Activated naive CD4-positive, alpha-beta T cell treated with anti-CD3 and anti-CD28 coated beads for 36 hours (primary cell): ENCODE measurements at places on chromosomes 13 and 19. TPM values are rescaled to one million over a fixed set of nuclear protein-coding genes. Genes with fewer than 3 reads are reported as not detected.

GRCh38 chr19:55014714-55015113, 23.4 kb downstream of the GP6 start:
- DNase-seq = peak; percentile 7

DNA sequence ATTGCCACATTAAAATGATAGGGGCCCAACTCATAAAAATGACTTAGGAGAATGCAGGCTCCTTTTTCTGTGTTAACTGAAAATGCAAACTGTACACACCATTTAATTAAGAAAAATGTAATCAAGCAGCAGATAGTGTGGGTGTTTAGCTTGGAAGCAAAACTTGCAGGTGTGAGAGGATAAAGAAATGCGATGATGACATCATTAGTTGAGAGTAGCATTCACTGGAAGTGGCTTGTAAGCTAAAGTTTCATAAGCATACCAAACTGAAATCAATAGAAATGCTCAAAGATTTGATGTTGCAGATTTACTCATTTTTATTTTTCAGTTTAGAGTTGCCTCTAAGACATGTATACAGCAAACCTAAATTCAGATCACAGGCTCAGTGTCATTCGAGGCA, 86.6 kb downstream of the PRR20E start:
- no peak for DNase-seq

DNA sequence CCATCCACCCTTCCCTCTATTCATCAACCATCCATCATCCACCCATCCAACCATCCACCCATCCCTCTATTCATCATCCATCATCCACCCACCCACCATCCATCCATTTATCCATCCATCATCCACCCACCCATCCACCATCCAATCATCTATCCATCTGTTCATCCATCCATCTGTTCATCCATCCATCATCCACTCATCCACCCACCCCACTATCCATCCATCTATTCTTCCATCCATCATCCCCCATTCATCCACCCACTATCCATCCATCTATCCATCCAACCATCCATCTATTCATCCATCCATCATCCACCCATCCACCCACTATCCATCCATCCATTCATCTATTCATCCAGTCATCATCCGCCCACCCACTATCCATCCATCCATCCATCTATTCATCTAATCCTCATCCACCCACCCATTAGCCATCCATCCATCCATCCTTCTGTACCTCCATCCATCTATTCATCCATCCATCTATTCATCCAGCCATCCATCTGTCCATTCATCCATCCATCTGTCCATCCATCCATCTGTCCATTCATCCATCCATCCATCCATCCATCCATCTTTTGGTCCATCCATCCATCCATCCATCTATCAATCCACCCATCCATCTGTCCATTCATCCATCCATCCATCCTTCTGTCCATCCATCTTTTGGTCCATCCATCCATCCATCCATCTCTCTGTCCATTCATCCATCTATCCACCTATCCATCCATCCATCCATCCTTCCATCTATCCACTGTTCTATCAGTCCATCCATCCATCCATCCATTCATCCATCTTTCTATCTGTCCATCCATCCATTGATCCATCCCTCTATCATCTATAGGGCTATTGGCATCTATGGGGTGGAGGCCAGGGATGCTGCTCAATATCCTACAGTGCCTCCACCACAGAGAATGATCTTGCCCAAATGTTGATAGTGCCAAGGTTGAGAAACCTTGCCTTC, 47.5 kb downstream of the CPAMD8 start:
- no peak for DNase-seq

- no peak for DNase-seq
Measured at GRCh38 chr13:68292601-68293000, 1062.5 kb upstream of the PCDH9 start.

DNA sequence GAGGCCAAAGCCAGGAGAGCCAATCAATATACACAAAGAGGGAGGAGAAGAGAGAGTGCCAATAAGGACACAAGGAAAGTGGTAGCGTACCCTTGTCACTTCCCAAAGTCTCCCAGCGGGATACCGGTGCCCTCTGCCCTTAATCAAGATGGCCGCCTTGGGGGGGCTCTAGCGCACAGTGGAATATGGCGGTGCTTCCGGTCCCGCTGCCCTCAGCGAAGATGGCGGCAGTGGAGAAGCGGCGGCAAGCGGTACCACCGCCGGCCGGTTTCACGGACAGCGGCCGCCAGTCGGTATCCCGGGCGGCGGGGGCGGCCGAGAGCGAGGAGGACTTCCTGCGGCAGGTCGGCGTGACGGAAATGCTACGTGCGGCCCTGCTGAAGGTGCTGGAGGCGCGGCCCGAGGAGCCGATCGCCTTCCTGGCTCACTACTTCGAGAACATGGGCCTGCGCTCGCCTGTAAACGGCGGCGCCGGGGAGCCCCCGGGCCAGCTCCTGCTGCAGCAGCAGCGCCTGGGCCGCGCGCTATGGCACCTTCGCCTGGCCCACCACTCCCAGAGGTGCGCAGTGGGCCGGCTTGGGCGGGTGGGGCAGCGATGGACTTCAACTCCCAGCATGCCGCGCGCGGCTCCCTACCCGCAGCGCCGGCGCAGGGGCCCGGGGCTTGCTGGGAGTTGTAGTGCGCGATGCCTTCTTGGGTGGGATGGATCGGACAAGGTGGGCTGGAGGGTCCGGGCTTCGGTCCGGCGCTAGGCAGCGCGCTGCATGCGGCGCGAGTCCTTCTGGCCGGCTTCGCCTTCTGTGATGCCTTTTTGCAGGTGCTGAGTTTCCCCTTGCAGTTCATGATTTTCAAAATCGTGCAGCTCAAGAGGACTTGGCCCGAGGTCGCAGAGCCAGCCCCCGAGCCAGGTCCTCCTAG, at the start of gene TPGS1:
TSS of gene TPGS1 (plus strand) at position 212 of the 918 bp plus-strand sequence. CDS start at position 222, 10 bp downstream.
- peak; percentile 82 for DNase-seq

DNA sequence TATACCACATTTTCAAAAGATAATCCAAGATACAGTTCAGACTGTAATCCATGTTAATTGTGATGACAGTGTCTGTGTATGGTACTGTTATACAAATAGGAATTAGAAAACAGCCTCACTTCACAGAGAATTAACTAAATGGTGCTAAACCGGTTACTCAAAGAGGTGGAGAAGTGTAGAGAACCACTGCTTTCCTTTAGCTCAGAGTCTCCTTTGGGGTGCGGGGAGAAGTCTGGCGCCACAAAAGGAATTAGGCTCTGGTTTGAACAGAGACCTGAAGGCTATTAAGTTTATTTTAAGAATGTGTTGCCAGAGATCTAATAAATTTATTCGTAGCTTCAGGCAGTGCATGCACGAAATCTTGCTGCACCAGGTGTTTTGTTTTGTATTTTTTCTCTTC, 65.8 kb downstream of the FREM2 start:
- DNase-seq = no peak

DNA sequence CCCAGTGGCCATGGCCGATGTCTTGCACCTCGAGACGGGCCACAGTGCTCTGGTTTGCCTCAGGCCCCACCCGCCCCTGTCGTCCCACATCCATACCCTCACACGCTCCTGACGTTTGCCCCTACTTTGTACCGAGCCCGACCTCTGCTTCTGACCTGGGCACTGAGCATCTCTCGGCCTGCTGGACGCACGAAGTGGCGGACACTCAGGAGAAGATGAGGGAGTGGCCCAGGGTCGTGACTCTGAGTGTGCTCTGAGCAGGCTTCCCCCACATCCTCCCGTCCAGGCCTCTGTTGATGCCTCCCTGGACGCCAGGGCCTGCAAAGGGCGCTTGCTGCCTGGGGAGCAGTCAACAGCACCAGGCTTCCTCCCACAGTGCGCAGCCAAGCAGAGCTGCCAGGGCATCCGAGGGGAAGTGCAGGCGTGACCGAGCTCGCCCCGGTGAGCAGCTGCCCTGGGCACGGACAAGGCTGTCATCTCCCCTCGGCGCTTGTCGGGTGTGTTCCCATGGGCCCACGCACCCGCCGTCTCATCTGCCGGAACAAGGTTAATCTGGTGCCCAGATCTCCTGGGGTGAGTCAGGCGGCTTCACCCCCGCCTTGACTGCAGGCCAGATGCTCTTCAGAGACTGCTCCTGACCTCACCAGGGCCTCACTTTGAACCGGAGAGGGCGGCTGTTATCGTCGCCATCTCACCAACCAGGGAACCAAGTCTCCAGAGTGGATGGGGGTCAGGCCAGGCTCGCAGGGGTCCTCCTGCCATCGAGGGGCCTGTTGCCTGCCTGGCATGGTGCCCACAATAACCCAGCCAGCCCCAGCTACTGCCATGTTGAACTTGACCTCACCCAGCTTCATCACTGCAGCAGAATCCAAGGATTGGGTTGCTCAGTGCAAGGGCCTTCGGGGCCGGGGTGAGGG, 27.2 kb downstream of the COMP start:
- DNase-seq = no peak

Gene SYNGR4
- 0.50 TPM for total RNA-seq

Gene GRAMD1A
- total RNA-seq = 117 TPM

Gene SIGLEC14
- not detected for total RNA-seq

Gene TMC4
- 0.24 TPM for total RNA-seq

Gene B3GNT8
- 0.29 TPM for total RNA-seq
